ENCODE measurements at places on chromosomes 3 and 15.

DNA sequence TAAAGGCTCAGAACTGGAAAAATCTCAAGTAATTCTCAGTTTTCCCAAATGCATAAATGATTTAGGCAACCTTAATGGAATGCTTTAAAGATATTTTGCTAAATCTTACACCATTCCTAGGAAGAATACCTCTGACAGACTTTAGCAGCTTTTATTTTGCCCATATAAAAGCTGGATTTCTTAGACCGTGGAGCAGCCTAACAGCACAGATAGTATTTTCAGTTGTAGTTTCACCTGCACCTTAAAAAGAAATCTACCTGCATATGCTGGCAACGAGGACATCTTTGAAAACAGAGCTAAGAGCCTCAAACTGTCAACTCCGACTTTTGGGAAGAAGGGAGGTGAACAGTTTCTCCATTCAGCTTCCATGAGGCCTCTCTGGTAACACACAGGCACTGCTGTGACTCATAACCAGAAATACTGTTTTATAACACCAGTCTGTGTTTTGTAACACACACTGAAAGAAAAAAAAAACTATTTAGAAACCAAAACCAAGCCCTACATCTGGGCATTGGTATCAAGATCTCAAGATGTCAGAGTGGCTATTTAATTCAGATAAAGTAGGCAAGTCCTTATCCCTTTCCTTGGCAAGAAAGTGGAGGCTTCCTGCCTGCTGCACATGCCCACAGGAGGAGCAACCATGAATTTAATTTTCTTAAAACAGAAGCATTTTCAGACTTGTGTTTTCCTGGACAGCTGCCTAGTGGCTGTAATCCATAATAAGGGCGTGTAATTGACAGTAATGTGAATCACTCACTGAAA, 181.5 kb upstream of the ICE2 start:
- no peak for DNase-seq

GRCh38 chr15:59999612-60000112, 4.4 kb upstream of the FOXB1 start:
- DNase-seq: no peak

GRCh38 chr3:76651784-76652183, 388.1 kb upstream of the ROBO2 start:
- DNase-seq: no peak

DNA sequence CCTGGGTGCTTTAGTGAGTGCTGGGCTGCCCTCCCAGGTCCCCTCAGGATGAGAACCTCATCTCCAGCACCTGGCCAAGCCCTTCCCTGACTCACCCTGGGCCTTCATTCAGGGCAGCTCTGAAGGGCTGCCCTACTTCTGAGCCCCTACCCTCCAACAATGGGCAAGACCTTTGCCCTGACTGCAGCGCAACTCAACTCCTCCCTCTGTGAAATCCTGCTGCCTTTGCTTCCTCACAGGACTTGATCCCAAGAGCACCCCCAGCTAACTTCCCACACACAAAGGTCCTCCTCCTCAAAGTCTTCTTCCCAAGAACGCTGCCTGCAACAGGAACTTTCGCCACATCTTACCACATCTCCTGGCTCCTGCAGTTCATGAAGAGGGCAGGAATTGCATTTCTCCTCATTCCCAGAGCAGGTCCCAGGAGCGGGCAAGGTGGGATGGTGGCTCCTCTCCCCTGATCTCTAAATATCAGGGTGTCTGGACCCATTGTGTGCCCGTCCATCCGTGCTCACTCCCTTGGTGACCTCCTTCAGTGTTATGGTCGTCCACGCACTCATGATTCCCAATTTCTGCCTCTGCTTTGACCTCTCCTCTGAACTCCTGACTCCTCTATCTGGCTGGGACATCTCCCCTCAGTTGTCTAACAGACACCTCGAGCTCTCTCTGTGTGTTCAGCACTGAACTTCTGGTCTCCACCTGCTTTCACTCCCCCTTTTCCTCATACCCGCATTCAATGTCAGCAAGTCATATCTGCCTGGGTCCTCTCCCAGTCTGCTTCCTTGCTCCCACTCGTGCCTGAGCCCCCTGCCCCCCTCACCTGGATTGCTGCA, 4.5 kb upstream of the SSUH2 start:
- no peak for DNase-seq

- peak; percentile 68 for DNase-seq
Measured at GRCh38 chr3:18444595-18445400, 19.7 kb upstream of the SATB1 start.

DNA sequence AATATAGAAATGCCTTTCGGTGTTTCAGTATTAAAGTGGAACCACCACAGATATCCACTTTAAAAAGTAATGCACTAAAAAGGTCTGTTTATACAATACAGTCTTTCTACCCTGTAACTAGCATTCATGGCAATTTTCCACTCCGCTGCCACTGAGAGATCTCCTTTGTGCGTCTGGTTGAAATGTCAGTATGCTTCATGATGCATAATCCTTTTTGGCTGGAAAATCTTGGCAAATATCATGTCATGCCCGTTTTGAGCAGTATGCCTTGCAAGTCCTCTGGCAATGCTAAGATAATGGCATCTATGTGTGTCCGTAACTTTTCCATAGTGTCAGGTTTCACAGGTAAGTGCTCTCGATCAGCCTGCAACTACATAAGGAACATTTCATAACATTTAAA, 30.8 kb upstream of the ARF4 start:
- no peak for DNase-seq

- no peak for DNase-seq
Measured at GRCh38 chr3:139830817-139831216, 104.2 kb upstream of the CLSTN2 start.

- DNase-seq: no peak
Measured at GRCh38 chr3:128113817-128114794, 9.5 kb downstream of the RUVBL1 start.

Measured in GM12891 (cell line).